ENCODE measurements at places on chromosomes 1 and 21.

DNA sequence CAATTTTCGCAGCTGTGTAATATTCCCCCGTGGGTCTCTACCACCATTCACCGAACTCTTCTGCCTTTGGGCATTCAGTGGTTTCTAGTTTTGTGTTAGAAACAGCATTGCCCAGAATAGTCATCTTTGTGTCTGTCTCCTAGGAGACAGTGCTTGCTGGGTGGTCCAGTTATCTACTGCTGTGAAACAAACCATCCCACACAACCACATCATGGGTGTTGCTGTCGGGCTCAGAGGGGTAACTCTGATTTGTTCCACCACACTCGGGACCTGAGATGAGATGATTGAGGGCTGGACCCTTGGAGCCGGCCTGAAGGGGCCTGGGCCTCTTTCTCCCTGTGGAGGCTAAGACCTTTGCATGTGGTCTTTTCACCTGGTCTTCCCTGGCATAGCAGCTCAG is 427.2 kb upstream of the VAMP3 start:
- DNase-seq, result no peak

DNA sequence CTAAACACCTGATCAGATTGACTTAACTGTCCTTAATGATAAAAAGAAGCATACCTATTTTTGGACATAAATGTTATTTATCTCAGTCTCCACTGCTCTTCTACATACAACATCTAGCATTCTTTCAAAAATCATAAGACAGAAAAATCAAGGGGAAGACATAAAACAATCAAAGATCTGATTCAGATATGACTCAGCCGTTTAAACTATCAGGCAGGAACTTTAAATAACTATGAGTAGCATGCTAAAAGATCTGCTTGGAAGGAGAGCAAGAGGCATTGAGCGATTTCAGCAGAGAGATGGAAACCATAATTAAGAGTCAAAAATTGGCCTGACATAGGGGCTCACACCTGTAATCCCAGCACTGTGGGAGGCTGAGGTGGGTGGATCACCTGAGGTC is 27.2 kb upstream of the SLC22A15 start:
- DNase-seq, result no peak

GRCh38 chr1:150578272-150579109 is 919 bp downstream of the MCL1 start:
- no peak for DNase-seq

DNA sequence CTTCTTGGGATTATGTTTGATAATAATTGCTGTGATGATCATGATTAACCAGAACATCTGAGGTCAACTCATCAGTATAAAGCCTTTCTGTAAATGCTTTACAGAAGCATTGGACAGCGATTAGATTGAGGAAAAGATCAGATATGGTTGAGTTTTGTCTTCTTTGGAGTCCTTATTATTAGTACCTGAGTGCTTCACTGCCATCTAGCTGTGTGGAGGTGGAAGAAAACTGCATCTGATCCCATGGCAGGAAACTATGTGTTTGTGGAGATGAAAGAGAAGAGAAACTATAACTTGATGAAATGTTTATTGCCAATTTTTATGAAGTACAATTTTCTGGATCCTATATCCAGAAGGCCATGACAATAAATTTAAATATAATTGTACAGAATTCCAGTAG is 11.4 kb downstream of the FLG2 start:
- DNase-seq, result no peak

- DNase-seq, result no peak
Observed at GRCh38 chr1:96370757-96371156, 350.8 kb upstream of the PTBP2 start.

DNA sequence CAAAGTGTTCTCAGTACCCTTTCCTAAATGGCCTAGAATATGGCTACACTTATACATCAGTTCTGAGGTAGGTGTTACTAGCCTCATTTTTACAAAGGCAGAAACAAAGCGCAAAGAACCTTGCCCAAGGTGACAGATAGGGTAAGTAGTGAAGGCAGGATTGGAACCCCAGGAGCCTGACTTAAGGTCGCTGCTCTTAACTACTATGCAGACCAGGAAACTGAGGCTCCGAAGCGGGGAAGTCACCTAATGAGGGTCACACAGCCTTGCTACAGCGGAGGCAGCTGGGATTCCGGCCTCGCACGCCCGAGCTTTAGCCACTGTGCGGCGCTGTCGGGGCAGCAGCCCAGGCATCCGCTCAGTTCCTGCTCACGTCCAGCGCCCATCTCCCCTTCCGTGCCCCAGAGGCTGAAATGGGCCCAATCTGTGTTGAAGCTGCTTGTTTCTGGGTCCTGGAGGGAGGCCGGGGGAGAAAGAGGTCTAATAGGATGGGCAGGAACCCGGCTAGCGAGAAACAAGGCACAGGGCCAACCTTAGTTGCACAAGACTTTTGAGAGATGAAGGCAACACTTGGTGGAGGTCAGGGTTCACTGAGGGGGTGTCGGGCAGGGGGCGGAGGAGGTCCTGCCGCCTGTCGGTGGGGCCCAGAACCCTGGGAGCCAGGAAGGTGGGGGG is 1.4 kb upstream of the FOXD2 start:
- DNase-seq, result no peak

- DNase-seq, result no peak
Observed at GRCh38 chr1:207328004-207328403, 6.5 kb downstream of the CD55 start.

DNA sequence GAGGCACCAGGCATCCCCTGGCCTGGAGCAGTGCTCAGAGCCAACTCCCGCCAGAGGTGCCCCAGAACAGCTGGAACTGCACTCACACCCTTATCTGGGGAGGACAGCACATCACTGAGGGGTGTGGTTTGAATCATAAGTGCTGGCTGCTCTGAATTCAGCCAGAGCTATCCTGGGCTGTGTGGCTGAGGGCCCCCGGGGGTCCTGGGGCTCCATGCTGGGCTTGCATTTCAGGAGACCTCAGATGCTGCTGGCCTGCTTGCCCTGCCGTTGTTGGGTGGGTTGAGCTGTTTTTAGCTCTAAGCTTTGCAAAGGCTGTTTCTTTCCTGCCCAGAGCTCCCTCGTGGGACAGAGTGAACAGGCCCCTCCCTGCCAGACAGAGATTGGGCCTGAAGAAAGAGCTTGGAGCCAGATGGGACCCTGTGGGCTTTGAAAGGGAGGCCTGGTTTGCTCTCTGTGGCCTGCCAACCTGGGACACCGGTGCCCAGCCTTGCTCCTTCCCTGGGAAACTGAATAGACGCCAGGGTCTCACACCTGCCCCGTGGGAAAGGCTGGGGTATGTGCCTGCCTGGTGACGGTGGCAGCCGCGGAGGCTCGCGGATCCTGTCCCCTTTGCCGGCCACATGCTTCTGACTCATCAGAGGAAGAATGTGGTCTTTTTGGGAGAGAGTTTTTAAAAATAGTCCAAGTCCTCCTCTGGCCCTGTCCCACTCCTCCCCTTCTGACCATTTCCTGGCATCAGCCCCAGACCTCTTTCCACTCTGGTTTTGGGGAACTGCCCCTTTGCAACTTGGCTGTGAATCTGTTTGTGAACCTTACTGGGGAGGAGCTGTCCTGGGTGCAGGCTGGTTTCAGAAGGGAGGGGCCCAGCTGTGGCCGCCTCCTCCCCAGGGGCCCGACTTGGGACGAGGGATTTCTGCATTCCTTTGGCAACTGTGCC is 30.0 kb downstream of the ARHGEF10L start:
- peak; percentile 76 for DNase-seq

DNA sequence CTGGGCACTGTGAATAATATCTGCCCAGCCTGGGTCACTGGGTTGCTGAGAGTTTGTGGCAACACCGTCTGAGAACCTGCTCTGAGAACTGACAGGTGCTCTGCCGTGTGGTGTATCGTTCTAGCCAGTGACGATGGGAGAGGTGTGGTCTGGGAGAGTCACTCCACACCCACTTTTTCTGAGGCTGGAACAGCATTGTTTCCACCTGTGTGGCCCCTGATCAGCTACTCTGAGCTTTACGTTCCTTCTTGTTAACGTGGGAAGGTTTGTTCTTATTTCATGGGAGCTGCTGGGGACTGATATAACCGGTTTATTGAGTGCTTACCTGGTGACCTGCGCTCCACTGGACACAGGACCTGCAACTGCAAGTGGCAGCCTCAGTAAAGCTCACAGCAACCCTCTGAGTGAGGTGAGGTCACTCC is 34.8 kb upstream of the TENT5C start:
- DNase-seq, result no peak

DNA sequence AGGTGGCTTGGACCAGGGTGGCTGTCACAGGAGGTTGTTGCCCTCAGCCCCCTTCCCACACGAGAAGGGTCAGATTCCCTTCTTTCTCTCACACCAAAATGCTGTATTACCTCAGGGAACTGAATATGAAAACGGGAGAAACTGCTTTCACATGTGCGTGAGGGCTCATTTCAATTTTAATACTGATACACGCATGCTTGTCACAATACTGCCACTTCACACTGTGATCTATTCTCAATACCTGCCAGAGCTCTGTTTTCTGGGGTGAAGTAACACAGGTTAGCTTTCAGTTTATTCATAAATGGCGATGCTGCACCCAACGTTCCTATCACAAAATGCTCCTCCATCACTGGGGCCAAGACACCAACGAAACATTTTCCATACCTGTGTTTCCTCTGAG is 181.8 kb downstream of the APP start:
- no peak for DNase-seq

- peak; percentile 23 for DNase-seq
Observed at GRCh38 chr1:9317591-9318417, 25.1 kb downstream of the SPSB1 start.

DNA sequence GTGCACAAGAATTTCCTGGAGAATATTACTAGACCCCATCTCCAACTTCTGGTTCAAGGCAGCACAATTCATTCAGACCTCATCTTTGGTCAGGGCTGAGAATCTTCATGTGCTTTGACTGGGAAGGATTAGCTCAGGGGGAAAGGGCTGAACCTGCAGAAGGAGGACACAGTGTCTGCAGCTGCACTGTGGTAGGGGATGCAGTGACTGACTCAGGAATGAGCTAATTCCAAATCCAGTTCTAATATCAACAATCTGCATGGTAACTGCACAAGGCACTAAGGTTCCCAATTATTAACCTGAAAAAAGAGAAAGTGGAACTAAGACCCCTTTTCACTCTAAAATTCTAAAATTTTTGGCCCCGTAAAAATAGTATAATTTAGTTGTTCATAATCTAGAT is 31.6 kb downstream of the TTLL7 start:
- no peak for DNase-seq

- DNase-seq, result no peak
Observed at GRCh38 chr1:216926720-216927510, 203.7 kb upstream of the ESRRG start.

GRCh38 chr1:241356519-241357365 is at the start of gene RGS7:
TSS of gene RGS7 (minus strand) at chr1:241357205.
- peak; percentile 61 for DNase-seq

GRCh38 chr1:27598902-27599528 is 4.9 kb downstream of the AHDC1 start:
- peak; percentile 41 for DNase-seq

DNA sequence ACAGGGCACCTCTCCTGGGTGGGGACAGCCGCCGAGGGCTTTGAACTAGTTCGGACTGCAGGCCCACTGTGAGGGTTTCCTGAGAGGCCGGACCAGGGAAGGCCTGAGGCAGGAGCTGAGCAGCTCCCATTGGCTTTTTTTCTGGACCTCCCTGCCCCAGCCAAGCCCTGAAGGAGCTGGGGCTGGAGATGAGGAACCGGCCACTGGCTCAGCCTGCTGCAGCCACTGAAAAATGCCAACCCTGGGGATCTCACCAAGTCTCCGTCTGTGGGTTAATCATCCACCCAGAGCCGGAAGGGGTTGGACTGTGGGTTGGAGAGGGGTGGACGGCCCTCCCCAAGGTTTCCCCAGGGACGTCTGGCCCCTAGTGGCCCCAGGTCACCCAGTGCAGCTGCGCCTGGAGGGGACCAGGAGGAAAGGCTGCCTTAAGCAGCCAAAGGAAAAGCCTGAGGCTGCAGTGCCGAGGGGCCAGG is 2.5 kb downstream of the VWA1 start:
- no peak for DNase-seq

GRCh38 chr1:1627829-1628753 is 3.9 kb upstream of the MMP23B start:
- DNase-seq, result no peak

- no peak for DNase-seq
Observed at GRCh38 chr1:20871419-20871818, 84.3 kb upstream of the HP1BP3 start.

DNA sequence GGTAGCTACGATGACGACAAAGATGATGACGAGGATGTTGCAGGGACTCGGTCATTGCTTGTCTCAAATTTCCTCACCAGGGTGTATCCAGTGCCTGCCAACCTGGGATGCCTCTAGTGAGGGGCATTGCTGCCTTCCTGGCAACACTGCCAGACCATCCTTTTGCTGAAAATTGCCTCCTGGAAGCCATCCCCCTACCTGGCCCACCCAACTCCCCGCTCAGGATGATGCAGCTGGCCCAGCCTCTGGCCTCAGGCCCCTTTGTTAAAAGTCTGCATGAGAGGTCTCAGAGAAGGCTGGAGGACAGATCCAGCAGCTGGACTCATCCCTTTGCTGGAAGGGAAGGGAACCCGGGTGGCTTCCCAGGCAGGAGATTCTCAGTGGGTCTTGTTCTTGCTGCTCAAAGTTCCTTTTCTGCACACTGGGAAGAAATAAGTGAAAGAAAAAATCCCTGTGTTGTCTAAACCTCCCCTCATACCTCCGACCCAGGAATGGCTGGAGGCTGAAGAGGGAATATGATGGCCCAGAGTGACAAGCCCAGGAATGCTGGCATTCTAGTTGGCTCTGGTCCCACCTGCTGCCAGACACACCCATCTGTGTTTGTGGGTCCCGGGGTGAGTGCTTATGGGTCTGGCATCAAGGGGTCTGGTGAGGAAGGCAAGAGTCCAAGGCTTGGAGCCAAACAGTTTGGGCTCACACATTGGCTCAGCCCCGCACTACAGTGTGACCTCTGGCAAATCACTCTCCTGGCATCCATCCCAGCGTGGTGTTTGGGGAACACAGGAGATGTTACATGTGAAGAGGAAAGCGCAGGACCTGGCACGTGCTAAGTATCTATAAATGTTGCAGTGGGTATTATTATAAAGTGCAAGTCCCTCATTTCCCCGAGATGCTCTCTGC is 6.7 kb upstream of the FNDC5 start:
- DNase-seq, result no peak

DNA sequence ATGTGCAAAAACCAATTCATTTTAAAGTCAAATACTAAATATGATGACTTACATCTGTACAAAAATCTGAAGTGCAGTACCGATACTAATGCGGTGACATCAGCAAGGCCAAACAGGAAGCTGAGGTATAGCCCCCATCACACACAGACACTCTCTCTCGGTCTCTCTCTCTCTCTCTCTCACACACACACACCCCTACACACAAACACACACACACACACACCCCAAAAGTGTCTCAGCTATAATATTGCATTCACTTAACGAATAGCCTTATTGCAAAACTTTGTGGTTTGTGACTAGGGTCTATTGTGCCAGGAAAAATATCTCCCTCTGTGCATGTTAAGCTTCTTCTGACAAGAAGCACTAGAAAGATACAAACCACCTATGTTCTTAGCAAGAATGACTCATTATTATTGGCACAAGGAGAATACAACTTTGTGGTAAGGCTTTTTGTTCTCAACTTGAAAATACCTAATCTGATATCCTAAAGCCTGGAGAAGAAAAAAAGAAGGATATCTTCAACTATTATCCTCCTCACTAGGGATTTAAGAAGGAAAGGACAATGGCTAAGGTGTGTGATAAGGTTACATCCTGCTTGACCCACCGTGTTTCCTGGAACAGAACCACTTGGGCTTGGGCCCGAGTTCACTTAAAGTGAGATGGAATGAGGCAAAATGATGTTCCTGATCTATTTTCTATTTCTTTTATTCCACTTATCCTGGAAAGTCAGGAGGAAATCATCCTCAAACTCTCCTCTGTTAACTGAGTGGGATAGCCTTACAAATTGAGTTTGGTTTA is 107.1 kb downstream of the NIBAN1 start:
- no peak for DNase-seq

GRCh38 chr1:38991638-38992411 is 749 bp downstream of the AKIRIN1 start:
- DNase-seq, result peak; percentile 15

Data from anterior cingulate cortex (tissue), 58 donors.